Pancreas (tissue), 10 donors: ENCODE measurements at places on chromosomes 7 and 10. TPM values are rescaled to one million over a fixed set of nuclear protein-coding genes. Genes with fewer than 3 reads are reported as not detected.

- DNase-seq: no peak
Measured at GRCh38 chr10:76645341-76645740, 992.3 kb downstream of the KCNMA1 start.

Gene GLCCI1
- 2.4 TPM for polyA plus RNA-seq

DNA sequence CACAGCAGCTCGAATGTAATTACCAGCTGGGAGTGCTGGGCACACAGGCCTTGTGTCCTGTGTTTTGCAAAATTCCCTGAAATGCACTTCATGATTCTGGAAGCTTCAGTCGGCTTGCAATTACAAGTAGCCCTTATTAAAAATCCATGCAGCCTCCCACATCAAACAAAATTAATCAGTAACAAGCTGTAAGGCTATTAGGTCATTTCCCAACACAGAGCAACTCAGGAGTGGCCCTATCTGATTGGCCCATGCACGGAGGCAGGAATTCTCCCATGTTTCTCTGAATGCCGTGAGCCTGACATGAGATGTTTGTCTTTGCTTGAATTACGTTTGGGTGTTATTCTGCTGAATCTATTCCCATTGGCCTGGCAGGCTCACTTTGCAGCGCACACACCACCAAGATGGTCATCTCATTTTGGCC lies 36.9 kb downstream of the FOXL3 start:
- peak; percentile 86 for DNase-seq

DNA sequence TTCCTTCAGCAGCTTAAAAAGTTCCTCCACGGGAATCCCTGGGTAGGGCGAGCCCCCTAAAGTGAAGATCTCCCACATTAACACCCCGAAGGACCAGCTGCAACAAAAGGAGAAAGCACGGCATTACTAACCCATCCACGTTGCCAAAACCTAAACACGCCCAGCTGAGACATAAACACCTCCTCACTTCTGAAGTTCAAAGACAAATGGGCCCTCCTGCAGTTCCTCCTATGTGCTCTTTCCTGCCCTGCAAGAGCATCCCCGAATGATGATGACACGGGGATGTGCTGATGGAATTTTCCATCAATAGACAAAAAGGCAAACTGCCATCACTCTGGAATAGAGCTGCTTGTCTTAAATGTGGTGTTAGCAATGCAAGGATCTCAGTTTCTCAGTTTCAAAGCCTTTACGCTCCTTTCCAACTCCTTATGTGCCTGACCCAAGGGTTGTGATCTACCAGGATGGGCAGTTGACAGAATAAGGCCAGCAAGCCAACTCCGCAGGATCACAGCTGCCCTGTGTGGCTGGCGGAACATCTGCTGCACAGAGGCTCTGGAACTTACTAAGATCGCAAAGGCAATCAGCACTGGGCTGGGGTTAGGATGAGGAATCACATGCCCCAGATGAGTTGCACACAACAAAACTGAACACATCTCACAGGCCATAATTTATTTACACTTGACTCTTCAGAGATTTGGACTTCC lies 112.7 kb downstream of the FGFR2 start:
- DNase-seq: no peak

Gene TUBB8
- polyA plus RNA-seq: 0.46 TPM

GRCh38 chr10:45154502-45154901 lies 153.8 kb downstream of the ZNF22 start:
- no peak for DNase-seq
